SK-N-SH treated with all-trans-retinoic acid at 6 μM for 48 hours (cell line): ENCODE measurements at places on chromosomes 4 and X.

DNA sequence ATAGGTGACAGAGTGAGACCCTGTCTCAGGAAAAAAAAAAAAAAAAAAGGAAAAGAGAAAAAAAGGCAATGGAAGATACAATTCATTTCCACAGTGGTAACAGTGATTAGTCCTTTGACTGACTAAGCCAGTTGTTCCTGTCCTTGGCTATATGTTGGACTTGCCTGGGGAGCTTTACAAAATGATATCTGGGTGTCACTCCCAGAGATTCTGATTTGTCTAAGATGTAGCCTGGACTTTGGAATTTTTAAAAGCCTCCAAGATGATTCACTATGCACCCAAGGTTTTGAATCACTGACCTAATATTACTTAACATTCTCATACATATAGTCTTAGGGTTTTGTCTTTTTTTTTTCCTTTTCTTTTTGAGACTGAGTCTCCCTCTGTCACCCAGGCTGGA, 16.9 kb downstream of the HELQ start:
- no peak for ATAC-seq

GRCh38 chr4:168028970-168029597, 63.3 kb upstream of the ANXA10 start:
- no peak for ATAC-seq

- ATAC-seq = no peak
Measured at GRCh38 chrX:137425273-137425902, 140.5 kb upstream of the ZIC3 start.

DNA sequence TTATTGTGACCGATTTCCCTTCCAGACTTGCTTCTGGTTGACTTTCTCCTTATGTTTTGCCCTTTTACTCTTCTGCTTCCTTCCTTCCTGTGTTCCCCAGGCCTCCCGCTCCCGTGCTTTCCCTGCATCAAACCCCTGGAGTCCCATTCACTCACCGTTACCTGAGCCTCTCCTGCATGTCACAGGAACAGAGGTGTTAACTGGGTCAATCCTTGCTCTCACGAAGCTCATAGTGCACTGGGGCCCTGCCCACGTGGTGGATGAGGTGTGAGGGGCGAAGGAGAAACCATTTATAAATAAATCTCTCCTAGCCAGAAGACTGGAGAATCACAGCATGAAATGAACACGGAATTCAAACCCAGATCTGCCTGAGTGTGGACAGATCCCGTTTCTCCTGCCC, 83.1 kb upstream of the MSX1 start:
- no peak for ATAC-seq

DNA sequence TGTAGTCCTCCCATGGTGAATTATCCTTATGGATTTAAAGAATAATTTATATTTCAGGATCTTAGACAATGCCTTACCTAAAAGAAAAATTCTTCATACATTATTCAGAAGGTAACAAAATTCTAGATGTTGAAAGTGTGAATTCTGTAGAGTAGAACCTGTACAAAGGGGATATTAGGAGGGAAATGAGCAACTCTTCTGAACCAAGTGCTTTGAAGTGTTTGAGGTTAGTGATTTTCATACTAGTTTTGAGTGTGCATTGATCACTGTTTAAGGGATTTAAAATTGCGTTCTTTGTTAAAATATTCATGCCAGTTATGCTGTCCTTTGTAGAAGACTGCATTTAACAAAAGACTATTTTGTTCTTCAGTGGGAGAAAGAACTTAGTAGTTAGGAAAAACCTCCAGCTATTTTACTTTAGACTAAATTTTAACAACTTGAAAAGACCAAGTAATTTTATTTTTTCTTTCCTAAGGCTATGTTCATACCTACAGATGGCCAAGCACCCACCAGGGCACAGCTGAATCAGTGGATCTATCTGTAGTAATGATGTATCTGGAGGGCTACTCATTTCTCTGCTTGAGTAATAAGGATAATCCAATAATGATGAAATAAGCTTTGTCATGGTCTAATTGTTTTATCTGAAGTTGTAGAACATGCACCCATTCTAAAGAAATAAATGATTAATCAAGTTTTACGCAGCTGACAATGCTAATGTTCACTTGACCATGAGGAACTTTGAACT, 134.3 kb upstream of the RPS6KA6 start:
- no peak for ATAC-seq

DNA sequence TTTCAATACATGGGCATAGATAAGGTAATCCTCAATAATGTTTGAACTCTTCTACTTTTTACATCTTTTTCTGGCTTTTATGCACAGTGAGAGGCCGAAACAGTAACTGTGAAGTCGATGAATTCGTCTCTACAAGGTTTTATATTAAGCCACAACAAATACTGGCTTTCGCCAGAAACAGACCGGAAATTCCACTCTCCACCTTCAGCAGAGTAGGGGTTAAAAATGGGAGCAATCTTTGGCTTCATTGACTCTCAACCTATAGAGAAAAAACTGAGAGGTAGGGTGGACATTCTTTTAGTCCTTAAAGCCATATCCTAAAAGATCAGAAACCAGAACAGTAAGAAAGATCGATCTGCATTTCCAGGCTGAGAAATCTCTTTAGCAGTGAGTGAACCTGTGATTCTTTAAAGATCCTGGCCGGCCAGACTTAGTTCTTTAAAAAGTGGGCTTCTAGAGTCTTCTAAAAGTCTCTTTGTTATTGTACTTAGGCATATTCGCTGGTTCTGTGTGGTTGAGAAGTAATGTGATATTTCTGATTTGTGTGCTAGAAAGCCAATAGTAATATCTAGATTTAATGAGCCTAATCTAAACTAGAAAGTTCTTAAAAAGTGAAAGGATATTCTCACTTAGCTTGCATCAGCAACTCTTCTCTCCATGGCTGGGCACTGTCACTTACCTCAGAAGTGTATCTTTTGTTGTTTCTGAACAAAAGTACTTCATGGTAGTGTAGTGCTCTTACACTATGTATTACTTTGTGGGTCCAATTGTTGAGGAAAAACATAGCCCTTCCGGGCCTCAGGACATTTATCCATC, 2.0 kb downstream of the HSPA4L start:
- ATAC-seq = no peak

DNA sequence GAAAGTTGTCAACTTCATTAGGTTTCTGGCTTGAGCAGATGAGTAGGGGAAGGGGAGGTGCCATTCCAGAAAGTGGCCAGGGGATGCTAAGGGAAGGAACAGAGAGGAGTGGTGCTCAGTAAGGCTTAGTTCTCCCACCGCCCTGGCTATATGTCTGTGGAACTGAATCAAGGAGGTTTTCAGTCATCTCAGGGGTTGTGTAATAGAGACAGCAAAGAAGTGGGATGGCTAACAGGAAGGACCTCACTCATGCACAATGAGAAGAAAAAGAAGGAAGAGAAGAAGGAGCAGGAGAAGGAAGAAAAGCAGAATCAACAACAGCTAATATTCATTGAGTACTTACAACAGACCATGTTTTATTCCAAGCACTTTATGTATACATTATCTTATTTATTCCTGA, 368.7 kb downstream of the MID1IP1 start:
- ATAC-seq = no peak

- ATAC-seq = no peak
Measured at GRCh38 chr4:1245481-1246051, 3.4 kb downstream of the CTBP1 start.

DNA sequence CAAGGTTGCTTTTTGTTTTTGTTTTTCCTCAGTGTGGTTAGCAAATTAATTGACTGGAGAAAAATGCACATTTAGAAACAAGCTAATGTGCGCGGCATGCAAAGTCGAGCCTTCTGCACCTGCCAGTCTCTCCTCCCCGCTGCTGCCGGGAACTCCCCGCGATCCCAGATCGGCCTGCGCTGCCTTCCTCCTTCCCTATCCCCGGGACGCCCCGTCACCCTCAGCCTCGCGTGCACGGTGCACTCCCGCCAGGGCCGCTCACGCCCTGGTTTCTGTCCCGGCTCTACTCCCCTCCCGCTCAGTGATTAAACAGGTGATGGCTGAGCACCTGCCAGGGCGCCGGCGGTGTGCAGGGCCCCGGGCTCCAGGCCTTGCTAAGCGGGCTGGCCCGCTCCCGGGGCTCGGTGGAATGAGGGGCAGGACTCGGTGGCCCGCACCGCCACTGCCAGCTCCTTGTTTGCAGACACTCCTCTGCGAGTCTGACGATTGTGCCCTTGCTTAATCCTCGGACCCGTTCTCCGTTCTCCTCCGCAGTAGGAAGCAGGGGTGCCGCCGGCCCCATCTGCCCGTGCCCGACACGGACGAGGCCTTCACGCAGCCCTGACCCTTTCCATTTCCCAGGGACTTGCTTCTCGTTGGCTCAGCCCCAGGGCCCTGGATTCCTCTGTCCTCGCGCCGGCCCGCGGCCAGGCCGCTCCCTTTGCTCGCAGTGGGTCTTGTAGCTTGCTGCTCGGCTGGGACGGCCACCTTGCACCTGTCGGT, 143.4 kb downstream of the TRIML1 start:
- ATAC-seq = peak; percentile 18; the same call in 1 of the 3 replicates

DNA sequence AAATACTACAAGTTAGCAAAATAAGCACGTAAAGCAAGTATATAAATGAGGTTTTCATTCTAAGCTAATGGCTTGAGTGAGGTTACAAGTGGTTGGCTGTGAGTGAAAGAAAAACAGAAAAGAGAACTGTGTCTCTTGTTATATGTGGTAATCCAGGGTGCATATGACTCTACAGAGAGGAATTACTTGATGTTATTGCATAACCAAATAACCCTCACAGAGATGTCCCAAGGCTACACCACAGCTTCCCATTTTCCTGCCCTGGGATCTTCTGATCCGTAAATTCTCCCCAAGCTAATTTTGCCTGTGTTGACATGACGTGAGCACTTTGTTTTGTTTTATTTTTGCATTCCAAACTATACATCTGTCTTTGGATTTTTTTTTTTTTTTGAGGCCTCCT, 470.0 kb upstream of the INTU start:
- no peak for ATAC-seq

GRCh38 chr4:74738464-74739143, 55.7 kb downstream of the BTC start:
- ATAC-seq = no peak

DNA sequence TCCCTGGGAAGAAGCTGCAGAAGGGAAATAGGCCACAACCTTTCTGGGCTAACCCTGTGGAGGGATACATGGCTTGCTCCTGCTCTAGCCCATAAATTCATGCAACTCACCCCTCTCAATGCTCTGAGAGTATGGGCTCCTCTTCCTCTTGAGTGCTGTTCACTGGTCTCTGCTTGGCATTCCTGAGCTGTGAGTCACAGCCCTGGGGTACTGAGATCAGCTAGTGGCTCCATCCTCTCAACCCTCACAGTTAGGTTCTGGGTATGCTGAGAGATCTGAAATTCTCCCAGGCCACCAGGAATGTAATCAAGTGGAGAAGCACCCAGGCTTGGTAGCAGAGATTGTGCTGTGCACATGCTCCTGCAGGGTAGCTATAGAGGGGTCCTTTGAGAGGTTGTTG, 60.6 kb upstream of the SPANXN2 start:
- ATAC-seq = no peak

GRCh38 chrX:87299563-87300160, 217.9 kb upstream of the KLHL4 start:
- no peak for ATAC-seq

DNA sequence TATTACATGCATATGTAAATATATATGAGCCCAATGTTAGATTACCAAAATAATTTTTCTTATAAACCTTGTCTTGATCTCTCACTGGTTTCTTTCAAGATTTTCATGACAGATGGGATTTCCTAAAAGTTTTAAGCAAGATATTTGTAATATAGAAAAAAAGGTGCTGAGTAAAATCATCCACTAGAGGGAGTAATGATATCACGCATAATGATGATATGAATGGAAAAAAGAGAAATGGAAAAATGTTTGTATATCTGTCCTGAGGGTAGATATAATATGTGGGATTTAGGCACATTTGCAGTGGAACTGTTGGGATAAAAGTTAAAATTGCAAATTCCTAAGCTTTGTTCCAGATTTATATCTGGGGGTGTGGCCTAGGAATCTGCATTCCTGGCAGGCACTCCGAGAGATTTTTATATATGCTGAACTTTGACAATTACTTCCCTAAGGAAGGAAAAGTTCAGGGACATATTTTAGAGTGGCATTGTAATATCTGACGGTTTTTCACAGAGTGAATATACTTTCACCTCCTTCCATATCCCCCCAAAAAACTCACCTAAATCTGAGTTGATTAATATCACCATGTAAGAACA, 60.5 kb downstream of the TMA16 start:
- ATAC-seq = peak; percentile 46; the same call in 2 of the 3 replicates
